ENCODE measurements at places on chromosomes 7 and 10.

- no peak for DNase-seq
Observed at GRCh38 chr7:156544919-156545715, 95.5 kb upstream of the RNF32 start.

- DNase-seq = no peak
Observed at GRCh38 chr7:127678337-127678736, 26.3 kb downstream of the SND1 start.

GRCh38 chr7:27409776-27410175, 167.2 kb downstream of the EVX1 start:
- DNase-seq = peak; percentile 6

- DNase-seq = no peak
Observed at GRCh38 chr10:48431871-48432270, 125.4 kb downstream of the MAPK8 start.

GRCh38 chr7:82359426-82359825, 84.2 kb downstream of the CACNA2D1 start:
- DNase-seq = no peak

DNA sequence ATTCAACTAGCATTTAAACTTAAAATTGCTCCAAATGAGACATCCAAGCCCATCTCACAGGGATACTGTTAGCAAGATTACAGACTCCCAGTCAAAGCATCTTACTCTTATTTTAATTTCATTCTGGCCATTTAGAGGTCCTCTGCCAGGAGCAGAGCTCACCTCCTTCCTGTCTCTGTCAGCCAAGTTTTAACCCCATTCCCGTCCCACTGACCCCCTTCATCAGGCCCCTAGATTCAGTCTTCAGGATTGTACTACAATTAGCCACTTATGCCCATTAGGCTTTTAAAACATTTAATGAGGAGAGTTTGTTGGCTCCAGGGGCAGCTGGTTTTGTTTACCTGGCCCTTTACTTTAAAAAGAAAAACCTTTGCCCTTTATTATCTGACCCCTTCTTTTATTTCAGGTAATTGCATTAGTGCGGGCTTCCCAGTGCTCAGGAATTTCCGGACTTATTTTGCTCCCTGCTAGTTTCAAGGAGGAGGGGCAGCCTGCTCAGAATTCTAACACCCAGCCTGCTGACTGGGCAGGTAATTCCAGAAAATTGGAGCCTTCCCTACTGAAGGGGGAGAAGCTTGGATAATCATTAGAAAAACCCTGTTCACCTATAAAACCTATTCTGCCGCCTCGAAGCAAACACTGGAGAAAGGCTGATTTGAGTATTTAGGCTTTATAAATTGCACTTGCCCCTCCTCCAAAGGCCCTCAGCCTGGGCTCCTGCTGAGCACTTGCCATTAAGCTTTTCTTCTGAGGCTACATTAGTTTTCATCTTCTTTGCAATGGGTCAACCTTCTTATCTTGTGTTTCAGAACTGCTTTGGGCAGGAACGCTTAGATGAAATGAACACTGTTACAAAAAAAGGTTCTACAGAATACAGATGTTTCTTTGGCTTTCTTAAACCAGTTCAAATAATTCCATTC, 200.5 kb upstream of the HPS1 start:
- no peak for DNase-seq

DNA sequence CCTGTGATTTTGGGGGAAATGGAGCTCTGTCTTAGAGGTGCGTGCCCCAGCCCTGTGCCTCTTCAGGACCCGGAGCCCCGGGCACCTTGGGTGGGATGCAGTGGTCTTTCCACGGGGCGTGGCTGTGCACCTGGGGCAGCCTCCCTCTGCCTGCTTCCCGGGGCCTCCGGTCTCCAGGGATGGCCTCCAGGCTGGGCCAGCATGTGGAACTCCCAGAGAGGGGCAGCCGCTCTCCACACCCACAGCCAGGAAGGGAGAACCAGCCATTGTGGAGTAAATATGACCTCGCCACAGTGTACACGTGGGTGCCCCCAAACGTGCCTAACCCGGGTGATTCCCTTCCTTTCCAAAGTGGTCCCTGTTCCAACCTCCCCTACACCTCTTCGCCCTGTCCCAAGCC, 52.6 kb downstream of the JAKMIP3 start:
- no peak for DNase-seq

GRCh38 chr7:18458830-18459229, 36.7 kb upstream of the HDAC9 start:
- no peak for DNase-seq

DNA sequence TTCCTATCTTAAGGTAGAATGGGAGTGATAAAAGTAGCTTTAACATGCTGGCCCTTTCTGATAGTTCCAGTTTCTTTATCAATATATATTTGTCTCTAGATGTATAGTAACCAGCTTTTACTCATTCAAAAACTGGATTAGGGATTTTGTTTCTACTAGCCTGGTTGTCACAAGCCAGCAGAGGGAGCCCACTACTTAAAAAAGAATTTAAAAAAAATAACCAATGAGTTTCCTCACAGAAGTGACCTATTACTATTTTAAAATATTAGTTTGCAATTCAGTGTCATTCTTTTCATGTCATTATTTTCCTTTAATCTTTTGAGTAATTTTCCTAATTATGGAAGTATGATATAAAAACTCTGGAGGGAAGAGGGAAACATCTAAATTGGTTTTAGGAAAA, 142.1 kb downstream of the PHTF2 start:
- DNase-seq = peak; percentile 71

GRCh38 chr7:155965010-155965409, 152.7 kb upstream of the SHH start:
- no peak for DNase-seq

Data from GM23248 (cell line).